ENCODE measurements at places on chromosomes 5 and 9. TPM values are rescaled to one million over a fixed set of nuclear protein-coding genes. Genes with fewer than 3 reads are reported as not detected.

The PDE6A gene
- total RNA-seq = not detected

The IFNA13 gene
- not detected for total RNA-seq

The FAM163B gene
- total RNA-seq = 3.1 TPM

The SERF1A gene
- total RNA-seq = 16.5 TPM

The SLC25A2 gene
- total RNA-seq = 0.24 TPM

GRCh38 chr9:126703002-126703865, 89.5 kb downstream of the LMX1B start:
- H3K4me3 ChIP-seq = no peak overlapping the region
- H3K27ac ChIP-seq = no peak overlapping the region
- peaks cover 17% of the 10 kb centered on the region for H3K4me1 ChIP-seq
- DNase-seq = no peak

GRCh38 chr5:90338712-90339372, 70.7 kb downstream of the CETN3 start:
- H3K4me3 ChIP-seq = no peak overlapping the region
- no peaks in the 10 kb centered on the region for H3K27me3 ChIP-seq
- DNase-seq = no peak
- H3K36me3 ChIP-seq = no peaks in the 10 kb centered on the region
- peaks cover 11% of the 10 kb centered on the region for H3K4me1 ChIP-seq

DNA sequence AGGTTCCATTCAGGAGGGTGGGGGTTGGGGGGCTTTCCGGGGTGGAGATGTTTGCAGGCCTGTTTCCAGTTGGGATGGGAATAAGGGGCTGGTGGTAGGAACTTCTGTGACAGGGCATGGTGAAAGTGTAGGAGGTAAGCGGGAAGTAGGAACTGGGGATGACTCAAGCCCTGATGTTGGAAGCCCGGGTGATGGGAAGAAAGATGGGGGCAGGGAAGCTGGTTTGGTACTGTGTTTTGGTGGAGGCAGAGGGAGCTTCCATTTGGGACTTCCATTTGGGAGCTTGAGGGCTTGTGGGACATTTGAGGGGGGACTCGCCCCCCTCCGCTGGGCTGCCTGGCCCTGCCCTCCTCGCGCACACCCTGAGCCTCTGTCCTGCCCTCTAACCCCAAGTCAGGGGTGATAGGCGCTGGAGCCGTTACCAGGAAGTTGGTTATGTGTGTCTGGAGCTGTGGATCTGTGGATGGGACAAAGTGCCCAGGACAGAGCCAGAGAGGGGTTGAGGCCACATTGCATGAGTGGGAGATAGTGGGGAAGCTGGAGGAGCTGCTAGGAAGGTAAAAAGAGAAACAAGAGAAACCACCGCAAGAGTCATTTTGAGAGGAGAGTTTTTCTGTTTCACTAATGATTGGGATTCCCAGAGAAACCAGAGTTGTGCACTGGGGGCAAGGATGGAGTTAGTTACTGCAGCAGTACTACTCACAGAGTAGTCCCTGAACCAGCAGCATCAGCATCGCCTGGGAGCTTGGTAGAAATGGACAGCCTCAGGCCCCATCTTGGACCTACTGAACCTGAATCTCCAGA, 6.6 kb downstream of the RGS14 start:
- peaks cover 12% of the 10 kb centered on the region for H3K36me3 ChIP-seq
- peaks cover 54% of the 10 kb centered on the region for H3K4me1 ChIP-seq
- H3K4me3 ChIP-seq = no peak overlapping the region
- no peak for DNase-seq
- H3K27me3 ChIP-seq = peaks cover 19% of the 10 kb centered on the region

DNA sequence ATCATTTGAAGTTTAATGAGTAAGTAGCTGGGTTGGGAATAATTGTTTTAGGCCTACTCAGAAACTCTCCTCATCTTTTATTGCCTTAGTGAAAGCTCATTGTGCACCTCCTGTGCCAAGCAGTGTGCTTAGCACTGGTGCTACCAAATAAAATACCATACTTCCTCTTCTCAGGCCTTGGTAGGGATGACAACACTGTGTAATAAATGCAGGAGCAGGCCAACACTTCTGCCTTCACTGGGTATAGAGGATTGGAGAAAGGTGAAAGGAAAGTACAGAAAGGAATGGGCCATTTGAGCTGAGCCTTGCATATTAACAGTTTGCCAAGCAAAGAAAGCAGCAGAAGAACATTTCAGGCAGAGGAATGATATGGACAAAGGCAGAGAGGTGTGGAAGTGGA, 285.7 kb downstream of the NR3C1 start:
- H3K27me3 ChIP-seq = no peaks in the 10 kb centered on the region
- peak overlapping the region; percentile 3 for H3K27ac ChIP-seq
- H3K36me3 ChIP-seq = peaks cover 24% of the 10 kb centered on the region
- peaks cover 42% of the 10 kb centered on the region for H3K4me1 ChIP-seq

DNA sequence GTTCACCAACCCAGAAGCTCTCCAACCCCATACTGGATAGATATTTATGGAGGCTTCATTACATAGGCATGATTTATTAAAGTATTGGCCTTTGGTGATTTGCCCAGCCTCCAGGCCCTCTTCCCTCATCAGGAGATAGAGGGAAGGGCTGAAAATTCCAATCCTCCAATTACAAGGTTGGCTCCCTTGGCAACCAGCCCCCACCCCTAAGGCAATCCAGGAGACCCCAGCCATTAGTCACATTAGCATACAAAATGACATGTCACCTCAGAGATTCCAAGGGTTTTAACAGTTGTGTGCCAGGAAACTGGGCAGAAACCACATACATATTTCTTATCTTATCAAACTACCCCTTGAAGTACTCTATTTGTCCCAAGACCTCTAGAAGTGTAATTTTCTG, 210.0 kb downstream of the HINT1 start:
- H3K27me3 ChIP-seq = no peaks in the 10 kb centered on the region
- H3K4me1 ChIP-seq = peaks cover 30% of the 10 kb centered on the region
- peaks cover 6% of the 10 kb centered on the region for H3K36me3 ChIP-seq
- no peak for DNase-seq
- H3K27ac ChIP-seq = no peak overlapping the region
